Activated CD4-positive, alpha-beta T cell treated with anti-CD3 and anti-CD28 coated beads, Interleukin-2, amount 50 U/mL, for 24 hours (primary cell): ENCODE measurements at places on chromosomes 6 and 20.

DNA sequence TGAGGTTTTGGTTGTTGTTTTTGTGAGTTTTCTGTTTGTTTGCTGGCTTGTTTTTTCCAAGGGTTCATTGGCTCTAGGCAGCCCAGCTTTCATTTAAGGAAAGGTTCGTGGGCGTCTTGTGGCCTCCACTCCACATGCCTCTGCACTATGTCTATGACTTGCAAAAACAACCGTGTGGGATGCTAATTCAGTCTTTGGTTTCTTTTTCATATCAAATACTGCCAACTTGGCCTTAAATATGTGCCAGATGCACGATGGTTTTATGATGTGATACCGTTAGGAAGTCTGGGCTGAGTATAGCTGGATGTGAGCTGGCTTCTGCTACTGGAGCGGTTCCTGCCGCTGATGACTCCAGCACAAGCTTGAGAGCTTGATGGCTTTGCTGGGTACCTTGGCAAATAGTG lies 96.3 kb downstream of the BMP2 start:
- DNase-seq, result no peak

- DNase-seq, result no peak
Measured at GRCh38 chr6:152136449-152136825, 329.0 kb downstream of the ESR1 start.

GRCh38 chr20:24669701-24670100 lies 200.3 kb downstream of the SYNDIG1 start:
- DNase-seq, result no peak

DNA sequence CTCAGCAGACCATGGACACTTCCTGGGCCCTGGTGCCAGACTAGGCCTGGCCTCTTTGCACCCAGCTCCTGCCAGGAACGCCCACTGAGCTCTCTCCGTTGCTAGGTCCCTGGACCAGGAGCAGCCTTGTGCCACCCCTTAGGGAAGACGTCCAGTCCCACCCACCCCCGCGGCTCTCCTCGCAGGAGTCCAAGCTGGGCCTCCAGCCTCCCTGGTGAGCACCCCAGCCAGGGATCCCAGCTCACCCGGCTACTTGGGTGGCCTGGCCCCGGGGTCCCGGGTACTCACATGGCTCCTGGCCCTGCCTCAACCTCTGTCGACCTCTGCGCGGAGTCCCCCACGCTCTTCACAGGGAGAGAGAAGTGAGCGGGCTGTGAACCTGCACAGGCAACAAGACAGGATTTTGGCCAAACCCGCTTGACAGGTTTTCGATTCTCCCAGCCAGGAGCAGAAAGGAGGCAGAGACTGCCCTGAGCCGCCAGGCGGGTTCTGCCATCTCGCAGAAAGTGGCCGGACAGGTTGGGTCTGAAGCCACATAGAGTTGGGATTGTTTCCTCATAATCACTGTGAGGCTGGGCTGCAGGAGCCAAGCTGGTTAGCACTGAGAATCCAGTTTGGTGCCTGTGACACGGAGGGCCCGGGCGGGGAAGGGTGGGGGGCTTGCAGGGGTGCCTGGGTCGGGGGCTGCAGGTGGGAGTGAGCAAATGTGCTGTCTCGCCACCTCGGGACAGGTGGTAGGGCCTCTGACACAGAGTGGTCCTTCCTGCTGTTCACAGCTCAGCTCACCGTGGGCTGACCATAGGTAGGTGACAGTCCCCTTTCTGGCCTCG lies at the start of gene RBBP8NL:
Gene RBBP8NL (minus strand): TSS at position 368 of the 830 bp plus-strand sequence. CDS start 7,892 bp downstream, outside the sequence.
- no peak for DNase-seq

GRCh38 chr6:3575166-3575565 lies 118.3 kb upstream of the SLC22A23 start:
- DNase-seq, result no peak

DNA sequence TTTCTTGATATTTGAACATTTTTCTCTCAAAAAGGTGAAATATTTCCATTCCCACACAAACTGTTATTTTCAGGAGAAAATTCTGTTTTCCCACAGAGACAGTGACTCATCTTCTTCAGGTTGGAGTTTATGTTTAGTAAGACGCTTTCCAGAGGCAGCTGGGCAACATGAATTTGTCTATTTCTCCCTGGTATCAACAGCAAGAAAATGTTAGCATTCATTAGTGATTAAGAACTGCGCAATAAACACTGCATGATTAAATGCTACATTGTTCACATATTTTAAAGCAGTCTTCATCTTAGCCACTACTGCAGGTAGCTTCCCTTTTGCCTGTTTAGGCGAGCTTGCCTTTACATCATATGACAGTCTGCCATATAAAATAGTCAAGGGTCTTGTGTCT lies 295.7 kb downstream of the C6orf118 start:
- DNase-seq, result no peak

DNA sequence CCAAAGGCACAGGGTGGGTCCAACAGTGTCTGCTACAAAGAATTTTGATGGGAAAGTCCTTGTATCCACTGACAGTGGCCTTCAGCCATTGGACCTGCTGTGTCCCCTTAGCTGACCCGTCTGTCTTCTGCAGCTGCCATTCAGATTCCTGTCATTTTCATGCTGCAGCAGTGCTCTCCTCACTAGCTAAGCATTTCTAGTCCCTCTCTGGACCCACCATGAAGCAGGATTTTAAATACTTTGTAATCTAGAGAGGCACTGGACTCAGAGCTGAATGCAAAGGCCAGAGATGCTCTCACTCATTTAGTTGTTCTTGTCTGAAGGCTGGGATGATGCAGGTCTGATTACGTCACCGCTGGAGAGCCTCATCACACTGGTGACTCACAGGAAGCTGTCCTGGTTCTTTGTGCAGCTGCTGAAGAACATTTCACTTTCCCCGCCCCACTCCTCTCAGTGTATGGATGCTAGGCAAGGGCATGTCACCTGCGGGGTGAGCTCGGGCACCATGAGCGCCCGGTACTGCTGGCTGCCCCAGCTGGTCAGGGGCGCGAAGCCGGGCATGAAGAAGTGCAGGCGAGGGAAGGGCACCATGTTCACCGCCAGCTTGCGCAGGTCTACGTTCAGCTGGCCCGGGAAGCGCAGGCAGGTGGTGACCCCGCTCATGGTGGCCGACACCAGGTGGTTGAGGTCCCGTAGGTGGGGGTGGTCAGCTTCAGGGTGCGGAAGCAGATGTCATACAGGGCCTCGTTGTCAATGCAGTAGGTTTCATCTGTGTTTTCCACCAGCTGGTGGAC lies 19.4 kb upstream of the TUBB2A start:
- DNase-seq, result no peak

GRCh38 chr6:34951731-34952130 lies 62.7 kb downstream of the ANKS1A start:
- no peak for DNase-seq

GRCh38 chr6:88135578-88136114 lies 30.5 kb downstream of the CNR1 start:
- DNase-seq, result no peak

DNA sequence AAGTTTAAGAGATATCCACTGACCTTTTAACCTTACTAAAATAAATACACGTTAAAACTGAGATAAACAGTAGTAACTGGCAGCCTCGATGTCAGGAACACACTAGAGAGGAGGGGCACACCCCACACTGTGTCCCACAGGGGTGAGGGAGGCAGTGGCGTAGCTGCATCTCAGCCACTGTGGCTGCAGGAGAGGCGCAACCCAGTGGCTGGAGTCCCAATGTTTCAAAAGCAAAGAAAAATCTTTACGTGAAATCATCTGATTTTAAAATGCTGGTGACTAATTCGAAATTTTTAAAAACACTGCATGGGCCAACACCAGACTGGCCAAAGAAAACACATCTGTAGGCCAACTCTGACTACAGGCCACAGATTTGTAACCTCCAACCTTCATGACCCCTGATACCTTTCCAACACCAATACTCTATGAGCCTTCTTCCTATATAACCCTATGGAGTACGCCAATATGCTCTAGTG lies 54.7 kb downstream of the TRAM2 start:
- DNase-seq, result no peak

DNA sequence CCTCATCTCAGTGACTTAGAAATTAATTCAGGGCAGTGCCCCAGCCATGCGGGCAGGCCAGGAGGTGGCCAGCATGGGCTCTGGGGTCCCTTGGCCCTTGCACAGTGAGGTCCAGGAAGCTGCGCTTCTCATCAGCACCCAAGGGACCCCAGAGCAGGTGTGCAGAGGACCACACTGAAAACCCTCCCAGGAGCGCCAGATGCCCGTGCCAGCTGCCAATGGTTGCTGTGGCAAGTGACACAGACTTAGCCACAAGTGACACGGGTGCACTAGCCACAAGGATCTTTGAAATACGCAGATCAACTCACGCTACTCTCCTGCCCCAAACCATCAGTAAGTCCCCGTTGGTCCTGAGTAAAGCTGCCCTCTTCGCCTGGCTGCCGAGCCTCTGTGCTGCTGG lies 88.1 kb downstream of the ERMARD start:
- no peak for DNase-seq

DNA sequence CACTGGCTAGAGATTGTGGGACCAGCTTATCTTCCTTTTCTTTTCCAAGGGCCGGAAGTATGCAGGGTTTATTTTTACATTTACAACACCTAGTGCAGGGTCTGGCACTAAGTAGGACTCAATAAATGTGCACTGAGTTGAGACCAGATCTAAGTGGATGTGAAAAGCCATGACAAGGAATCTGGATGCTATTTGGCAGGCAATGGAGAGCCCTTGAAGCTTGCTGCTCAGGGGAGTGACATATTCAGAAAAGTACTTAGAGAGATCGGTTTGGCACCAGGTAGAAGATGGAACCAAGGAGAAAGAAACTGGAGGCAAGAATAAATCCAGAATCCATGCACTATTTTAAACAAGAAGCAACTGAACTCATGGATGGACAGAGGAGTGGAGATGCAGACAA lies 815.8 kb downstream of the MAFB start:
- no peak for DNase-seq

GRCh38 chr20:5654557-5654956 lies 95.6 kb upstream of the SHLD1 start:
- no peak for DNase-seq

- no peak for DNase-seq
Measured at GRCh38 chr20:23257848-23258746, 92.5 kb upstream of the NXT1 start.

GRCh38 chr6:112571488-112572270 lies 224.5 kb downstream of the RFPL4B start:
- DNase-seq, result no peak

DNA sequence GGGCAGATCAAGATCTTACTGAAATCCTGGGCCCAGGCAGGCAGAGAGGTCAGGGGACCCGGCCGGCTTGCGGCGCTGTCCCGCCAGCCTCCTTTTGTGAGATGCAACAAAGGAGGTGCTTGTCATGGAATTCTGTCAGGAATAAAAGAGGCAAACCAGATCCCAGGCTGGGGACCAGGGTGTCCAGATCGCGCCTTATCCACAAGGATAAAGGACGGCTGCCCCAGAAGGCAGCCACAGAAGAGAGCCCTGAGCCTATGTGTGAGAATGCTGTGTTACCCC lies 42.6 kb upstream of the CDH22 start:
- DNase-seq, result no peak

- DNase-seq, result no peak
Measured at GRCh38 chr6:36280467-36280866, 10.6 kb downstream of the PNPLA1 start.

DNA sequence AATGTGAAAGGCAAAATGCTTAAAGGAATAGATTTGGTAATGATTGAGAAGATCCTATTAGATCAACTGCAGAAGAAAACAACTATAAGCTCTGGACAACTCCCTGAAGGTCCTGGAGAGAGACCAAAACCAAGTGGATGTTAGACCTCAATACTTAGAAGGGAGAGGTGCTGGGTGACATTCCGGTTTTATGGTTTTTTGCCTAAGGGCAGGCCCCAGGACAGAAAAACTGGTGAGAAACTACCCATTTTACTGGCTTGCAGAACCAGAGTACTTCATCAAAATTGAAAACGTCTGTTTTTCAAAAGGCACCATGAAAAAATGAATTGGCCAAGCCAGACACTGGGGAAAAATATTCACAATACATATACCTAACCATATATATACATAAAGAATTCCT lies 26.3 kb downstream of the SAMHD1 start:
- DNase-seq, result no peak

DNA sequence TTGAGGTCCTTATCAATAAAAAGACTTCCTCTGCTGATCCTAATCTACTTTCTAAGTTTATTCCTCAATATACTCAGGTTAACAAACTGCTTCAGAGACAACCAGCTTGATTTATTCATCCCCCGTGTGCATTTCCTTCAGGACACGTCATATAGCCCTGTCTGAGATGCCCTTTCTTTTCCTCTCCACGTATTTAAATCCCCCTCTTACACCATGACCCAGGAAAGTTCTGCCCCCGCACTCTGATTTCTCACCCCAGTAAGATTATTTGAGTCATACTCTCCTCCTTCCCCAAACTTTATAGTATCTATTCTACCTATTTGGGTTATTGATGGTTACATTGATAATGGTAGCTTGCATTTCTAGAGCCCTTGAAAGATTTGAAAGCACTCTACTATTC lies 9.8 kb upstream of the CGA start:
- no peak for DNase-seq

- no peak for DNase-seq
Measured at GRCh38 chr6:108568551-108569305, 8.0 kb downstream of the FOXO3 start.

GRCh38 chr6:107114926-107115694 lies at the start of gene BEND3:
Gene BEND3 (minus strand): TSS chr6:107115515. CDS start chr6:107099285, 16,230 bp downstream.
- no peak for DNase-seq

DNA sequence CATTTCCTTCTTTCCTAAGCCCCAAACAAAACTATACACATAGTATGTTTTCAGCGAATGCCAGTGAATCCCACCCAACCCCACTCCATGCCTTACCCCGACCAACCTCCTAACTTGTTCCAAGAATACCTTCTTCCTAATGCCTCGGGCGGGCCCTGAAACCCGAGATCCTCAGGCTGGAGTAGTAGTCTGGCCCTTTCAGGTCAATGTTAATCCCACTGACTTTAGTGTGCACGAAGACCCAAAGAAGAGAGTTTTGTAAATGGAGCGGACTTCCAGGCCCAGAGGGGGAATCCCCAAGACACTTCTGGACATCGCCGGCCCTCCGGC lies 394 bp downstream of the YIPF3 start:
- DNase-seq, result no peak
